ENCODE measurements at places on chromosomes 16 and 17.

- no peak for DNase-seq
Measured at GRCh38 chr17:77327181-77327565, 186.4 kb downstream of the SEC14L1 start.

GRCh38 chr17:2695961-2696760 lies 15.4 kb downstream of the CLUH start:
- no peak for DNase-seq

- DNase-seq: no peak
Measured at GRCh38 chr17:1916963-1917715, 87.3 kb downstream of the RPA1 start.

- DNase-seq: no peak
Measured at GRCh38 chr17:48237456-48237855, 129.9 kb downstream of the SNX11 start.

DNA sequence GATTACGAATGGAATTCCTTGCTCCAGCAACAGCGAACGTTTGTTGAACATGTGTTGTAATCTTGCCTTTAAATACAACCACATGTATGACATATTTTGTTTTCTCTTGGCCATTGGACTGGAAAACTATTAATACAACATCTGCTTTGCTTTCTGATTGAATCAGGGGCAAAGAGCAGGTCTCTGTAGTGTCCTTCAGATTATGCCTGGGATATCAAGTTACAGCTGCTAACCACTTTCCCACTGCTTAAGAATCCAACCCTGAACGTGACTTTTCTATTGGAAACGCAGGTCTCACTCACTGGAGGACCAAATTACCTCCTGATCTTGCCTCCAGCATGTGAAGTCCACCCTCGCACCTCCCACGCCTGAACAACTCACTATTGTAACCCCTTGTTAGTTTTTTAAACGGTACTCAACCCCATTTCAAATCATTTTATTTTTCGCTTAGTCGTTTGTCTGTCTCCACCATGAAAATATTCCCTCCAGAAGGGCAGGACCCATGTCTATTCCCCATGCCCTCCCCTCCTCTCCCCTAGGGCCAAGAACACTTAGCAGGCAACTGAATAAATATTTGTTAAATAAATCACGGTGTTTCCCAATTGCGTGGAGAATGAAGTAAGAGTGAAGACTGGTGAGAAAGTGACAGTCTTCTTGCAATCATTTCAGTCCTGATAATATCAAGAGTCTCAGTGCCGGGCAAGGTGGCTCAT lies 57.4 kb upstream of the MRTFB start:
- no peak for DNase-seq

GRCh38 chr16:49335828-49336227 lies 37.8 kb upstream of the C16orf78 start:
- DNase-seq: no peak

- DNase-seq: no peak
Measured at GRCh38 chr16:20409398-20410120, at the start of gene ACSM5. ACSM5 (plus strand) TSS chr16:20409534; CDS start chr16:20411485, 1,951 bp downstream.

DNA sequence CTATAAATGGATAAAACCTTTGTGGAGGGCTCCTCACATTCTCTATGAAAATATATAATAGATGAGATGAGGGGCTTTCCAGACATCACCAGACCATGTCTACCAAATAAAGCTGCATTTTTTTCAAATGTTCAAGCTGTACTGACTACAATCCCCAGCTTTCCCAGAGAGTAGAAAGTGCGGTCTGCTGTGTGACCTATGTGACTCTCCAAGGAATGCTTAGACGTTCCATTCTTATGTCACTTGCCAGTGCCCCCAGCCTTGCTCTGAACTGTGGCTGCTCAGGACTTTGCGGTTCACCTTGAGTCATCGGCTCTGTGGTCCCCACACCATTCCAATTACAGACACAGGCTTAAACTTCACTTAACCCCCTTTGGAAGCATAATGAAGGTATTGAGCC lies 47.8 kb upstream of the SCNN1B start:
- no peak for DNase-seq

GRCh38 chr16:56108724-56109123 lies 82.6 kb upstream of the GNAO1 start:
- DNase-seq: no peak

DNA sequence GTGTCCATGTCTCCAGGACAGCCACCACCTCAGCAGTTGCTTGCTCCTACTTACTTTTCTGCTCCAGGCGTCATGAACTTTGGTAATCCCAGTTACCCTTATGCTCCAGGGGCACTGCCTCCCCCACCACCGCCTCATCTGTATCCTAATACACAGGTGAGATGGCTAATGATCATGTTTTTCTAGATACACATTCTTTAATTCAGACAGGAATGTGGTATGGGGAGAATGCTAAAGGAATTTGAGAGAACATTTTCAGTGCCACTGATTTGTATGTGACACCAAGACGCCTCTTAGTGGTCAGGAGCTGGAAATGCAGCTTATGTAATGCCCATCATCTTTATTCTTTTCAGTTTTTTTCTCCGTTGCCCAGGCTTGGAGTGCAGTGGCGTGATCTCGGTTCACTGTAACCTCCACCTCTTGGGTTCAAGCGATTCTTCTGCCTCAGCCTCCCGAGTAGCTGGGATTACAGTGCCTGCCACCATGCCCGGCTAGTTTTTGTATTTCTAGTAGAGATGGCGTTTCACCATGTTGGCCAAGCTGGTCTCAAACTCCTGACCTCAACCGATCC lies 8.9 kb upstream of the RAPGEFL1 start:
- peak; percentile 72 for DNase-seq

DNA sequence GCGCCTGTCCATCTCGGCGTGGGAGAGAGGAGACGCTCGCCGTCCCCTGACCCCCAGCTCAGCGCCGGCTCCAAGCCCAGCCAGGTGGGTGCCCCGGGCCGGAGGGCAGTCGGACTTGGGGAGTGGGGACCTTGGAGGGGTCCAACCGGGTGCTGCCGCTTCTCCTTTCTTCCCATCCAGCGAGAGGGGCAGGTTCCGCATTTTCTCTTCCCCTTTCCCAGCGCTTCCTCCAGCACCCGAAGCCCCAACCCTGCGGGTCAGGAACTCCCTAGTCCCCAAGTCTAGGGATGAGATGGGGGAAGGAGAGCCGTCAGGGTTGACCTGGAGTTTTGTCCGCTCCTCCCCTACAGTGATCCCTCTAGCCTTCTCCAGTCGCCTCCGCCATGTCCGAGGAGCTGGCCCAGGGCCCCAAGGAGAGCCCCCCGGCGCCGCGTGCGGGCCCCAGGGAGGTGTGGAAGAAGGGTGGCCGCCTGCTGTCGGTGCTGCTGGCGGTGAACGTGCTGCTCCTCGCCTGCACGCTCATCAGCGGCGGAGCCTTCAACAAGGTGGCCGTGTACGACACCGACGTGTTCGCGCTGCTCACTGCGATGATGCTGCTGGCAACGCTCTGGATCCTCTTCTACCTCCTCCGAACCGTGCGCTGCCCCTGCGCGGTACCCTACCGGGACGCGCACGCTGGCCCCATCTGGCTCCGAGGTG lies at the start of gene OTOP2:
OTOP2 (plus strand) TSS at position 24 of the 699 bp plus-strand sequence; CDS start at position 384, 360 bp downstream.
- no peak for DNase-seq

DNA sequence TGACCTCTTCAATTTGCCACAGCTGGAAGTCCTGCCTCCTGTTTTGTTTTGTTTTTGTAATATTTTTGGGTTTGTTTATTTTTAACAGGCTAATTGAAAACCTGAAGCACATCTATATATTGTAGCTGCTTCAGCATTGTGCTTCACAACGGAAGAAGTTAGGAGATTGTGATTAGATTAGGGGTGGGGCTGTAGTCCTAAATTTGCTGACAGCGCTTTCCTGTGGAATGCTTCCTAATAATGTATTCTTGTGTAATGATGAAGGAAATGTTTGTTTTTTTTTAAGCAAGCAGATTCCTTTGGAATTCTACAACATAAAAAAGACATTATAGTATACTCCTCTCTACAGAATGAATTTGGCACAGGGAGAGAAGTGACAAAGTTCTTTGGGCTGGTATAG lies 70.1 kb downstream of the NLK start:
- no peak for DNase-seq

DNA sequence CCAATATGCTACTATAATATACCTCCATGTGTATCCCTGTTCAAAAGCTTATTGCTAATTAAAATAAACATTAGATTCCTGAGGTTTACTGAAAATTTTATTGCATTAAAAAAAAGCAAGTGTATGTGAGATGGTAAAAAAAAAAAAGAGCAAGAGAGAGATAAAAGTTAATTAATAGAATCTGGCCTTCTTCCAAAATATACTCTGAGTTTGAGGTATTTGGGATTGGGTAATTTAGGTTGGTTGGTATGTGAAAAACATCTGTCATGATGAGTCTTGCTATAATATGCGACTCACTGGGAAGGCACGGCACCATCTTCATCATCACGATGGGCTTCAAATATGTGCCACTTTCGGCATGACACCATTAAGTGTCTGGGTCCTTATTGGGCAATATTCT lies 711.1 kb upstream of the SOX9 start:
- DNase-seq: no peak

DNA sequence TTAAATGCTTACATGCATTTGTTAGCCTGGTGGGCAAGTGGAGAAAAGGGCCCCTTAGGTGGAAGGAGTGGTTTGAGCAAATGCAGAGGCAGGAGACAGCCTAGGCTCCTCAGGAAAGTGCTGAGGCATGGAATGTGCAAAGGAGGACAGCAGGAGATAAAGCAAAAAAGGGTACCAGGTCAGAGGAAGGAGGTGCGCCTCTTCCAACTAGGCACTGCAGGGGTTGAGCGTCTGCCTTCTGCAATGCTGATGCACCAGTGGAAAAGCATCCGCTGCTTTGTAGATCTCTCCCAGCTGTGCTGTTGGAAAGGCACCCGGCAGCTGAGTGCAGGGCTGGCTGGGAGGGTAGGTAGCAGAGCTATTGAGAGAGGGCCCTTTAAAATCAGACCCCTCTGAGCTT lies 287.0 kb upstream of the XYLT1 start:
- DNase-seq: no peak

DNA sequence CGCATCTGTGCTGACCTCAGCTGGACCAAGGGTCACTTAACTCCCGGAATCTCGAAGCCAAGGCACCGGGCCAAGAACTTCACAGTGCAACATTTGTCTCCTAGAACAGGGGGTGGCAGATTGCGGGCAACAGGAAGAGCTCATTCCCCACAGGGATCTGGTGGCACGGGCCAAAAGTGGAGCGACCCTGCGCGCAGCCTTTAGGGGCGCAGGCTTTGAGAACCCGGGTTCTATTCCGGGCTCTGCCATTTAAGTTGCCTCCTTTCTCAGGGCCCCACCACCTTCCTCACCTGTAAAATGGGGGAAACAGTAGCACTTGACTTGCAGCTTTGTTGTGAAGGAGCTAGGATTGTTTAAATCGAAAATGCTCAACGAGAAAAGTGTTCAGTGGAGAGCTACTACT lies 651 bp downstream of the SHMT1 start:
- peak; percentile 32 for DNase-seq

GRCh38 chr16:65905331-65905730 lies 461.2 kb upstream of the CDH5 start:
- no peak for DNase-seq

DNA sequence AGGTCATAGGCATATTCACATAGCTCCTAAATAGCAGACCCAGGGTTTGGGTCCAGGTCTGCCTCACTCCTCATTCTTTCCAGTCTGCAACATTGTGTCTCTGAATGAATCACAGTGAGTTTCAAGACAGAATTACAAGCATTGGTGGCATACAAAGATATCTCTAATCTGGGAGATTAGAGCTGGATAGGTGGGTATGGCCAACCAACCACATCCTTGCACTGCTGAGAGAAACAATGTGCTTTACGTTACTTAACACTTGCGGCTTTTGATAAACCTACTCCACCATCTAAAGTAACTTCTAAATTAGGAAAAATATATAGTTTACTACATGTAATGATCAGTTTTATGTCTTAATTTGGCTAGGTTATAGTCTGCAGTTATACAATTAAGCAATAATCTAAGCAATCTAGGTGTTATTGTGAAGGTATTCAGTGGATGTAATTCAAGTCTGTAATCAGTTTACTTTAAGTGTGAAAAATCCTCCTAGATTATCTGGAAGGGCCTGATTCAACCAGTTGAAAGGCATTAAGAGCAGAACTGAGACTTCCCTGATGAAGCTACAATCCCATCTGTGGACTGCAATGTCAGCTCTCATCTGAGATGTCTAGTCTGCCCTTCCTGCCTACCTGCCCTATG lies 26.7 kb downstream of the CDH11 start:
- DNase-seq: no peak

DNA sequence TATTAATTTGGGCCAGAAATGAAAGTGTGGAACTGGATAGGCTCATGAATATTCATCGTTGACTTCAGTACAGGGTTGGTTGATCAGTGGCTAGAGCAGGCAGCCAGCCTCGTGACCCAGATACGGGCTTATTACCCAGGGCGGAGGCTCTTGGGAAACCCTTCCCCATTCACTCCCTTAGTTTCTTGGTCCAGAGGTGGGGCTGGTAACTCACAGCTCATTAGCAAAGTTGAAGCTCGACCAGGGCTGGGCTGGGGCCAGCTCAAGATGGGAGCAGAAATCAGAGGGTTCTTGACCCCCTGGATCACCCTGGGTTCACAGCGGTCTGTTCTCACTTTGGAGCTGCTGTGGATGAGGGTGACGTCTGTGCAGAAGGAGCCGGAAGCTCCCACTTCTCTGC lies 44.6 kb upstream of the GSE1 start:
- no peak for DNase-seq

Data from NAMALWA (cell line).